ENCODE measurements at places on chromosomes 13 and 19.

DNA sequence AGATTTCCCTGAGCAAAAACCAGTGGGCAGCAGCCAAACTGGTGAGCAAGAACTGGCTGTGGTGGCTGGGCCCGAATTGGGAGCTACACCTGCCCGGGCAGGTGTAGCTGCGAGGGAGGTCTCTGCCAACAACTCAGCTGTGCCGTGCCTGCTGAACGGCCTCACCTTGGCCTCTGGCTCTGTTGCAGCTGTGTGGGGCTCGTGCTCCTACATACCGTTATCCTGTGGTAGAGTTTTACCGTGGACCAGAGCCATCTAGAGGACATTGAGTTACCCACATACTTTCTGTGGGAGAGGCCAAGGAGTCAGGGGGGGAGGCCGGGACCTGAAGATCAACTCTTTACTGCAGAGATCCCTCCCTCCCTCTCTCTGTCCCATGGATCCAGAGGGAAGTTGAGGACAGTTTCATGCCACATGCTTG, 113.2 kb downstream of the TM9SF2 start:
- DNase-seq, result peak; percentile 51

- DNase-seq, result peak; percentile 80
Measured at GRCh38 chr13:51814825-51815650, 11.1 kb upstream of the DHRS12 start.

DNA sequence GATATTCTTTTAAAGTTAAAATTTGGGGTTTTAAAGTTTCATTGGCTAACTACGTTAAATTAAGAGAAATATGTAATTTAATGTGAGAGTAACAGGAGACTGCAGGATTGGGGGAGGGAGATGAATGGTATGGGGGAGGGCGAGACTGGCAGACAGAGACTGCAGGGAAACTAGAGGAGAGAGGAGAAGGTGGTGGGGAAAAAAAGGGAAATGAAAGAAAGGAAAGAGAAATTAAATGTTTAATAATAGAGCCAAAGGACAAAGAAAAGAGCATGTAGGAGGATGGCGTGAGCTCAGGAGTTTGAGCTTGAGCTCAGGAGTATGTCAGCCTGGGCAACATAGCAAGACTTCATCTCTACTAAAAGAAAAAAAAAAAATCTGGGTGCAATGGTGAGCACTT, 115.9 kb downstream of the RFC3 start:
- DNase-seq, result no peak

DNA sequence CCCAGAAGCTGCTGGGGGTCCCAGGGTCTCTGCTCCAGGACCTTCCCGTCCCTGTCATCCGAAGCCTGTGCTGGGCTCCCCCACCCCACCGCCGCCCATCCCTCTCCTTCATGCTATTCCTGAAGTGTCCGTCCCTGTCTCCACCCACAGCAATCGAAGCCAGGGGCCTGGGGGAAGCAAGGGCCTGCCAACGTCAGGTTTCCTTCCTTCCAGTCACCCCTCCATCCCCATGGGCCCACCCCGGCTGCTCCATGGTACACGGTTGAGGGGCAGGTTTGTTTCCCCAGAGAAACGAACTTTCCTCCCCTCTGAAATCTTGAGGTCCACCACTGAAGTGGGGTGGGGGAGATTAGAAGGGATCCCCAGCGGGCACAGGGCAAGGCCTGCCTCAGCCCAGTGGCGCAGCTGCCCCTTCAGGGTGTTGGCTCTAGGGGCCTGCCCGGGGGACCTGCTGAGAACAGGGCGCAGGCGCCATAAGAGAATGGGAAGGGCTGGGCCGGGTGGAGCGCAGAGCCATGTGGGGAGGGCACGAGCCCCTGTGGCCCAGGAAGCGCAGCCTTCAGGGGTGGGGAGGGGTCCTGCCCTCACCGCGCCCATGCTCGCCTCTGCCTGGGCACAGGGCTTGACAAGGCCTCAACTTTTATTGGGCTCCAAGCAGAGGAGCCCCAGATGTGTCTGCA, 16.1 kb downstream of the CEBPG start:
- DNase-seq, result no peak

DNA sequence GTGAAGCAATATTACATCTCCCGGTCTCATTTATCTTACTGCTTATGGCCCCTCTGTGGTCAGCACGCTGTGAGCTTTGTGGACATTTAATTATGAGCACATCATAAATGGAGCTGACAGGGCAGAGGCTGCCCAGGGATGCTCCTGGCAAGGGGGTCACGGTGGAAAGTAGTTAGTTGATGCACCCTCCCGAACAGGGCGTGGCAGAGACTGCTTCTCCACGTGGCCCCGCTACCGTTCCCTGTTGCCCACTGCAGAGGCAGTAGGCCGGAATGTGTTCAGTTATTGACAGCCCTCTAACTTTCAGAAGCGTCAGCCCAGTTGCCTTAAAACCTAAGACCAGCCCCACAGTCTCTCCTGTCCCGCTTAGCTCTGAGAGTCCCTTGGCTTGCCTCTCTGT, 180.3 kb upstream of the ZNF507 start:
- DNase-seq, result no peak

DNA sequence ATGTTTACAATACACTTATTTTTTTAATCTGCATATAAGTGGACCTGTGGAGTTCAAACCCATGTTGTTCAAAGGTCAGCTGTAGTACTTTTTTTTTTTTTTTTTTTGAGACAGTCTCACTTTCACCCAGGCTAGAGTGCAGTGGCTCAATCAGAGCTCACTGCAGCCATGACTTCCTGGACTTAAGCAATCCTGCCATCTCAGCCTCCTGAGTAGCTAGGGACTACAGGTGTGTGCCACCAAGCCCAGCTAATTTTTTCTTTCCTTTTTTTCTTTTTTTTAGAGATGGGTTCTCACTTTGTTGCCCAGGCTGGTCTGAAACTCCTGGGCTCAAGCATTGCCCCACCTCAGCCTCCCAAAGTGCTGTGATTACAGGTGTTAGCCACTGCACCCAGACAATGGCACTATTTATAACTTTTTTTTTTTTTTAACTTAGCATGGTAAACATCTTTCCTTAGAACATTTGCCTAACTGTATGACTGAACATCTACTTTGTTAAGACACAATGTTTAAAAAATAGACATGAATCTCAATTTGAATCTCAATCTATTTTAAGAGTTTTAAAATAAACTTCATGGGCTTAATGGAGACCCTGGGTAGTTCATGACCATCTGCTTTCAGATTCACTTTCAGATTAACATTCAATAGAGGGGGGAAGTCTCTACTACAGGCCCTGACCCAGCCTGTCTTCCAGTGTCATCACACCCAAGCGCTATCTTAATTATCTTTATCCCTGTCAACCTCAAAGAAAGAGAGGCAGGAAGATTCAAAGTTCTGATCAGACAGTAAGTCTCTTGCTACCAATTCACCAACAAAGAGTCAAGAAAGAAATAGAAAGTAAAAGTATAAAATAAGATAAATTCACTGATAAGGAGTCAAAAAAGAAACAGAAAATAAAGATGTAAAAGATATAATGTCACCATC, 97.7 kb upstream of the DOCK9 start:
- peak; percentile 46 for DNase-seq

DNA sequence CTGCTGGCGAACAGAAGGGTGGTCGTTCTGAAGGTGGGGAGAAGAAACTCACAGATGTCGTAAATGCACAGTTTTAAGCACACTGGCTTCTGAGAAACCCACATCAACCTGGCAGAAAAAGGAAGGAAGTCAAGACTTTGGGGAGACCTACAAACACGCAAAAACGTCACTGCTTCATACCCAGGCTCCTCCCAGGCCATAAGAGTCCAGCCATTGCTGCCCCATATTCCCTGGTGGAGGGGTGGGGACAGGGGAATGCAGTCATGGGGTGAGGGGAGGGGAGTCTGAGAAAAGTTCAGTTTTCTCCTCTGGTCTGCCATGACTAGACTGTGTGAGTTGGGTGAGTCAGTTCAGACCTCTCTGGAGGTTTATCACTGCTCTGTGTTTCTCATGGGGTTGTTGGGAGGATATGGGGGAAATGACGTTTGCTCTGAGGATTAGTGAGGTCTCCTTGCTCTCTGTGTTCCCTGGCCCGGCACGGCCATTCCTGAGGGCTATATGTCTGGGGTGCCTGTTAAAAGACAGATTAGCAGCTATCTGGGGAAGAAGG, 139.0 kb downstream of the FLT1 start:
- no peak for DNase-seq

DNA sequence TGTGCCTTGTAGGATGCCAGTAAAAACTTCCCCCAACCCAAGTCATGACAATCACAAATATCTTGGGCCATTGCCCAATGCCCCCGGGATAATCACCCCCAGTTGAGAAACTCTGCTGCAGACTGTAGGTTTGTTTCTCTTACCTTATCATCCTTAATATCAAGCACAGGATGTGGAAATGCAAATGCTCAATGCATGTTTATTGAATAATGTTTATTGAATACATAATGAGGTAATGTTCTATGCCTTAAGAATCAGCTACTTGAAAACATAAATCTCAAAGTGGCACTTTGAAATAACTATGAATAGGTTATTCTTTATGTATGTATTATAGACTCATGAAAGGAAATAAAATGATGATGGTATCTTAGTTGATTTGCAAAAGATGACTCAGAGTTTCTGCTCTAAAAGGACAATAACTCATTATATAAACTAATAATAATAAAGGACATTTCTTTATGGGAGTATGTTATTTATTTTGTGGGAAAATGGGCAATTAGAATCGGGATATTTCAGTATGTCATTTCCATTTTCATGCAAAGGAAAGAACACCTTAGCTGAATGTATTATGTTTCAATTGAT, 414.2 kb downstream of the EFNB2 start:
- no peak for DNase-seq

- no peak for DNase-seq
Measured at GRCh38 chr13:27636589-27637288, 15.0 kb downstream of the POLR1D start.

GRCh38 chr13:40331802-40332201, 334.6 kb downstream of the FOXO1 start:
- DNase-seq, result no peak

DNA sequence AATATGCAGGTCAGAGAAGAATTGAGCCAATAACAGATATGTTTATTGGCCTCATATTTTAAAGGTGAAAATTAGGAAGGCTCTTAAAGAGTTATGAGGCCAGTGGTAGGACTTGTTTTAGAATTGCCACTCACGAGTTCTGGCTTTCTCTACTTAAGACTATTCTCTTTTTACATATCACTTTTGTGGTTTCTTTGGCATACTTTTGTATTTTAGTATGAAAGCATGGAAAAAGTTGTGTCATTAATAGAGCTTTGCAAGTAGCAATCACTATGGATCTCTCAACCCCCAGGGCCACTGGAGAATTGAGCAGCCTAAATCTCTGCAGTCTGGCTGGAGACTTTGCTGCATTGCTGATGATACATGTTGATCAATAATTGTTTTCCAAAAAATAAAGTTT, 64.6 kb upstream of the SOX21 start:
- DNase-seq, result no peak

GRCh38 chr13:27450921-27451471, 632 bp upstream of the MTIF3 start:
- DNase-seq, result no peak

GRCh38 chr13:76812206-76812897, 73.9 kb downstream of the KCTD12 start:
- no peak for DNase-seq

- no peak for DNase-seq
Measured at GRCh38 chr13:110311443-110312338, 4.6 kb downstream of the COL4A2 start.

DNA sequence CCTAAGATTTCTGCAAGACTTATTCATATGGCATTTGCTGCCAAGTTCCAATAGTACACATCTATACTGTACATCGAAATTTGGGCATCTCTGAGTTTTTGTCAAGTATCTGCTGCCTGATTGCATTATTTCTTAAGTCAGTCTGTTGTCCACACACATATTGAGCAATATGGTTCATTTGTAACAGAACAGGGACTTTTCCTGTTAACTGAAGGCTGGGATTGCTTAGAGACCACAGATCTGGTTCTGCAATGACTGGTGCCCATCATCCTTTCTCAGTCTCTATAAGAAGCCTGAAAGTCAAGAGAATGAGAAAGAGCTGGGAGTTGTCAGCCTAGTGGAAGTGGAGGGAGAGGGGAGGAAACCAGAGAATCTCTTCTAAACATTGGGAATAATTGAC, 22.5 kb upstream of the MYCBP2 start:
- DNase-seq, result no peak

DNA sequence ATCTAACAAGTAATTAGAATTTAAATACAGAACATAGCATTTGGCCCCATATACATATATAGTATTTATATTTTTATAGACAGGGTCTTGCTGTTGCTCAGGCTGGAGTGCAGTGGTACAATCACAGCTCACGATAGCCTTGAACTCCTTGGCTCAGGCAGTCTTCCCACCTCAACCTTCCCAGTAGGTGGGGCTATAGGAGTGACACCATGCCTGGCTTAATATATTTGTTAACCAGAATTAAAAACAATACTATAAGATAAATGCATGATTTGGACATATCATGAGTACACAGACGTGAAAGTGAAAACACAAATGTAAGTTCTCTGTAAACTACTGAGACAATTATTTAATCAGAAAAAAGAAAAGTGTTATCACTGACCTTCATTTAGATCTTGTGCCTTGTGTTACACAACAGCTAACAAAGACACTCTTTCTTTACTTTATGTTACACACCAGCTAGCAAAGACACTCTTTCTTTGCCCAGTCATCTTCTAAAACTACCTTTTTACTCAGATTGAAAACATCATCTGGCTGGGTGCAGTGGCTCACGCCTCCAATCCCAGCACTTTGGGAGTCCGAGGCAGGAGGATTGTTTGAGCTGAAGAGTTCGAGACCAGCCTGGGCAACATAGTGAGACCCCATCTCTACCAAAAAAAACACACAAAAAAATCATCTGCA, 22.6 kb downstream of the CARS2 start:
- peak; percentile 22 for DNase-seq

DNA sequence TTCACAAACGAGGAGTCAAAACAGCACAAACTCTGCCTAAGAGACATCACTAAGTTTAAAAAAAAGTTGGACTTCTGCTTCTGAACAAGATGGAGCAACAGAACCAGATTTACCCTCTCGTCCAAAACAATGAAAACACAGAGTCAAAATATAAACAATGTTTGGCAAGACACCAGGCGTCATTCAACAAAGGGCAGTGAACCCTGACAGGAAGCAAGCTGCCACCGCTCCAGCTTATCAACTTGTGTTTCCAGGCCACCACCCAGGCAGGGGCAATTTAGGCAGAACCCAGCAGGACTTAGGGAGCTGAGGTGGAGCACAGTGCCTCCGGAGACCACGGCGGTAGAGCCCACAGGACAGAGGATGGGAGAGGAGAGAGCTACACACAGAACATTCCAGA, 8.6 kb upstream of the NAPA start:
- DNase-seq, result no peak

DNA sequence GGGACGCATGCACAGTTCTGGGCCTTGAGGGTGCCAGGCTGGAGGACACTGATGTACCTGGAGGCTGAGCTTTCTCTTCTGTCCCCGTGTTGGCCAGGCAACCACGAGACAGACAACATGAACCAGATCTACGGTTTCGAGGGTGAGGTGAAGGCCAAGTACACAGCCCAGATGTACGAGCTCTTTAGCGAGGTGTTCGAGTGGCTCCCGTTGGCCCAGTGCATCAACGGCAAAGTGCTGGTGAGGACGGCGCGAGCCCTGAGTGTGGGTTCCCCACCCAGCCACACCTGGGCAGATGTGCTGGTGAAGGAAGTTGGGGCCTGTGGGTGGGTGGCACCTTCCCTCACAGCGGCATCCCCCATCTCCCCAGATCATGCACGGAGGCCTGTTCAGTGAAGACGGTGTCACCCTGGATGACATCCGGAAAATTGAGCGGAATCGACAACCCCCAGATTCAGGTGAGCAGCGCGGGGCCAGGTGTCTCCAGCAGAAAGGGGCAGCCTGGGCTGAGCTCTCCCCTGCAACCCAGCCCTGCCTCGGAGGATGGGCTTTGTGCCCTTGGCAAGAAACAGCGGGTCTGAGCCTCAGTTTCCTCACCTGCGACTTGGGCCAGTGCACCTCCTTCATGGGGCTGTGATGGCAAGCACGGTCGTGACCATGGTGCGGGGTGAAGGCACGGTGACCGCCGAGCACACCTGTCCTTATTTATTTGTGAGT, 26.2 kb downstream of the CCDC8 start:
- DNase-seq, result no peak

All from CD4-positive, alpha-beta T cell treated with Interleukin-6 for 4 hours (primary cell).